ENCODE measurements at places on chromosomes 16 and 17. TPM values are rescaled to one million over a fixed set of nuclear protein-coding genes. Genes with fewer than 3 reads are reported as not detected.

DNA sequence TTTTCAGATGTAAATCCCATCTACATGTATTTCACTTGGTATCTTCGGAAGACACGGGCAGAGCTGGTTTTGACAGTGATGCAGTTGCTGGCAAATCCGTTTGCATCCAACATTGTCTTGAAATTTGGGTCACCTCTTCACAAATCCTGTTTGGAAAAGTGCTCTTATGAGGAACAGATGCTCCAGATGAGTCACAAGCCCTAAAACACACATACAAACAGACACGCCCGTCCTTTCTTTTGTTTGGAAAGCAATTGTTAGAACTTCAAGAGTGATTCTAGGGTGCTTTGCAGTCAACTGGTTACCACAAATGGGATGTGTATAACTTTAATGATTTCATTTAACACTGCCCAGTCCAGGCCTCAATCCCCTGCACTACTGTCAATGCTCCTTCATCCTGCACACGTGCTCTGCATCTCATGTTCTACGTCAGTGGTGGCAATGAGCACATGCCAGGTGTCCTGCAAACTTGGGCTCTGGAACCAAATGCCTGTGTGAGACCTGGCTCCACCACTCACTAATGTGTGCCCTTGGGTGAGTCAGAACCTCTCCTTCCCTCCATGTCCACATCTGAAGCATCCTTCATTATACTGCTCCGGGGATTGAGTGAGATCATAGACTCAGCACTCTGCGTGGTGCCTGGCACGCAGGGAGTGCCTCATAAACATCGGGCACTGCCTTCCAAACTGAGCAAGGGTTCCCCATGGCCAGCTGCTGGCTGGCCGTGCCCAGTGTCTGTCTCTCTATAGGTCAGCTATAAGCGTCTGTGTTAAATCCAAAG lies 19.3 kb upstream of the FOXF1 start:
- H3K36me3 ChIP-seq = no peaks in the 10 kb centered on the region
- no peak overlapping the region for H3K4me3 ChIP-seq
- no peak for DNase-seq

DNA sequence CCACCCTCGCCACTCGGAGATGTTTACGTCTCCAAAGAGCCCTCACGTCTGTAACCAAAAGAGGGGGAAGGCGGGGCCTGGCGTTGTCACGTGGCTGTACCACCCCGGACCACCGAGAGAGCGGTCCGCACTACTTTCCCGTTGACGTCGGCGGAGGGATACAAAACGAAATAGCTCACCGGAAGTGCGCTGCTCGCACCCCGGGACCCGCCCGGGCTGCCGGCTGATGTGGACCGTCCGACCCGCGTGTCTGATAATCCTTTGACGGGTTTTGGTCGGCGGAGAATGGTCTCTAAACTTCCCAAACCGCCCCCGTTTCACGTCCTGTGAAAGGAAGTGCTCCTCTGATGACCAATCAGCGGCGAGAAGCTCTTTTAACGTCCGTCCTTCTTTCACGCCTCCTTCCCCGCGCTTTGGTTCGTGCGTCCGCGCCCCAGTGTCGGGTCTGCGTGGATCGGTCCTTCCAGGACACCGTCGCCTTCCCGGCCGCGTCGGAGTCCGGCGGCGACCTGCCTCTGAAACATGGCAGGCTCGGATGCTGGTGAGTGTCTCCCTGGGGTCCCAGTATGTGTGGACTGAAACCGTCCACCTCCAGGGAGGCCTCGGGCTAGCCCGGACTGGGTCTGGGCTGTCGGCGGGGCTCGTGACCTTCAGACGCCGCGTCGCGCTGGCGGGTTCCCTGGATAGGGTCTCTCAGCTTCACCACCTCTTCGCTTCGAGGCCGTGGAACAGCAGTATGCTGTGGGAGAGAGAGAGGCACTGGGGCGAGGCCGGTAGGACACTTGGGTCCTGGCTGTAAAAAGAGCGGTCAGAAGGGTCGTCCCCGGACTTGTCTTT lies at the start of gene CEP95:
CEP95 (plus strand) TSS at position 402 of the 837 bp plus-strand sequence; CDS start at position 523, 121 bp downstream.
- H3K36me3 ChIP-seq = peaks cover 64% of the 10 kb centered on the region
- peak; percentile 96 for DNase-seq
- peak within 1 kb of the TSS; percentile 86 for H3K4me3 ChIP-seq
- H3K27me3 ChIP-seq = no peaks in the 10 kb centered on the region
- H3K4me1 ChIP-seq = peaks cover 75% of the 10 kb centered on the region
- peak within 1 kb of the TSS; percentile 99 for H3K27ac ChIP-seq

DNA sequence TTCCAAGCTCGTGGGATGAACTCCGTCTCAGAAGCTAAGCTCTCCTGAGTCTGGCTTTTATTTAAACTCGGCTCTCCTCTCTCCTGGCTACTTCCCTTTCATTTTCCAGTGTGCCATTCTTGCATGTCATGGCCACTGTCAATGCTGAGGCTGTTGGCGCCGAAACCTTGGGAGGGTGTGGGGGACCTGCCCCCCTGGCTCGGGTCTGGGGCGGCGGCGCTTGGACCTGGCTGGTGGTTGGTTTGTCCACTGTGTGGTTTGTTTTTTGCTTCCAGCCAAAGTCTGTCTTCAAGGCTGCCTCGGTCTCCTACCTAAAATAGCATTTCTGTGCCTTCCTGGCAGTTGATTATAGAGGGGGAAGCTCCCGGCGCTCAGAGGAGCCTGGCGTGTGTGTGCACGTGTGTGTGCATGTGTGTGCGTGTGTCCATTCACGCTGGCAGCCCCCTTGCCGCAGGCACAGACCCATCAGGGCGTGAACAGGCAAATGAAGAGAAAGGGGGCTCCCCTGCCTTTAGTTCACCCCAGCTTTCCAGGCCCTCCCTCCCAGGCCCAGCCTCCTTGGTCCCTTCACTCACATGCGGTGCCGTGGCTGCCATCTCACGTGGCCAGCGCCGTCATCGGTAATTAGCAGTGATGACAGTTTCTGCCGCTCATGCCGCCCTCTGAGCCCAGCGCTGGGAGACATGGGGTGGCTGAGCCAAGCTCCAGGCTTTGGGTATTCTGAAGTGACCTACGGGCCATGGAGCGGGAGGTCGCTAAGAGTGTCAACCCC lies 179.9 kb downstream of the SEC14L1 start:
- no peak for DNase-seq
- H3K27ac ChIP-seq = peak overlapping the region; percentile 91
- H3K4me3 ChIP-seq = peak overlapping the region; percentile 66
- H3K4me1 ChIP-seq = peaks cover 69% of the 10 kb centered on the region

DNA sequence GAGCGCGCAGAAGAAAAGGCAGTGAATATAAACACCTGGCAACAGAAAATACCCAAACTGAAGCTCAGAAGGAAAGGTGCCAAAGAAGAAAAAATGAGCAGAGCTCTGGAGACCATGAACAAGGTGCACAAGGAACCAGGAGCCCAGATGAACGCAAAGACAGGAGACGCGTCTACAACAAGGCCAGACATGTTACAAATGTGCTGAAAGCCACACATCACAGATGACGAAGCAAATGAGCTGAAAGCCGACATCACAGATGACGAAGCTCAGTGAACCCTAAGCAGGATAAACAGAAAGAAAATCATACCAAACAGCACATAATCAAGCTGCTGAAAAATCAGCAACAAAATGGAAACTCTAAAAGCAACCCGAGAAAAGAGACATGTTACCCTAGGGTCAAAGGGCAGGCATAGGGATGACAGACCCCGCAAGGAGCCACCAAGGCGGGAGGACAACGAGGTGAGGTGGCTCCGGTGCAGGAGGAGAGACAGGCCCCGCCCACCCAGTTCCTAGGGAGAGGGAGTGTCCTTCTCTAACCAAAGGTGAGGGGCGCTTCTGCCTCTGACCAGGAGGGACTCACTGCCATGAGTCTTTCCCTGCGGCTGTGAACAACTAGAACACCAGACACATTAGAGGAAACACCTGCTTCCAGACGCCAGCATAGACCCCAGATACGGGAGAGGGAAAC lies 39.1 kb downstream of the CCDC57 start:
- DNase-seq = no peak
- no peaks in the 10 kb centered on the region for H3K4me1 ChIP-seq
- H3K4me3 ChIP-seq = no peak overlapping the region
- H3K36me3 ChIP-seq = peaks cover 37% of the 10 kb centered on the region
- H3K27ac ChIP-seq = no peak overlapping the region

DNA sequence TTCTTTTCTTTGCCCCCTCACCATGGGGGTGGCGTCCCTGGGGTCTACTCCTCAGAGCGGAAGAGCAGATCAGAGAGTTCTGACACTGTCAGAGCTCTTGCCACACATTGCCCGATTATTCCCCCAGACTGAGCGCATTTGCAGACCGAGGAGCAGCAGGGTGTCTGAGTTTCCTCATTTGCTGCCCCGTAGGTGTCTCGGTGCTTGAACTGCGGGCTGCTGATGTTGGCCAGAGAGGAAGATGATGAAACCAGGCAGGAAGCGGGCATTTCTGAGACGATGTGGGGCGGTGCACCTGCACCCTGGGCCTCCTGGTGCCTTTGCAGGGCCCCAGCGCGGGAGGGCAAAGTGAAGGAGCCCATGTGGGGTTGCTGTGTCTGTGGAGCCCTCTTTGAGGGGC lies 55.2 kb downstream of the ARSG start:
- no peaks in the 10 kb centered on the region for H3K27me3 ChIP-seq
- peak; percentile 21 for DNase-seq
- no peak overlapping the region for H3K4me3 ChIP-seq
- H3K36me3 ChIP-seq = no peaks in the 10 kb centered on the region
- H3K4me1 ChIP-seq = peaks cover under 1% of the 10 kb centered on the region

GRCh38 chr17:48176471-48176855 lies 68.9 kb downstream of the SNX11 start:
- H3K27me3 ChIP-seq = peaks cover 48% of the 10 kb centered on the region
- H3K27ac ChIP-seq = no peak overlapping the region
- no peaks in the 10 kb centered on the region for H3K4me1 ChIP-seq
- no peak for DNase-seq

- peaks cover 60% of the 10 kb centered on the region for H3K4me1 ChIP-seq
- H3K36me3 ChIP-seq = no peaks in the 10 kb centered on the region
- peak; percentile 89 for DNase-seq
- H3K27ac ChIP-seq = peak overlapping the region; percentile 85
Measured at GRCh38 chr17:63433746-63434591, 12.1 kb downstream of the CYB561 start.

DNA sequence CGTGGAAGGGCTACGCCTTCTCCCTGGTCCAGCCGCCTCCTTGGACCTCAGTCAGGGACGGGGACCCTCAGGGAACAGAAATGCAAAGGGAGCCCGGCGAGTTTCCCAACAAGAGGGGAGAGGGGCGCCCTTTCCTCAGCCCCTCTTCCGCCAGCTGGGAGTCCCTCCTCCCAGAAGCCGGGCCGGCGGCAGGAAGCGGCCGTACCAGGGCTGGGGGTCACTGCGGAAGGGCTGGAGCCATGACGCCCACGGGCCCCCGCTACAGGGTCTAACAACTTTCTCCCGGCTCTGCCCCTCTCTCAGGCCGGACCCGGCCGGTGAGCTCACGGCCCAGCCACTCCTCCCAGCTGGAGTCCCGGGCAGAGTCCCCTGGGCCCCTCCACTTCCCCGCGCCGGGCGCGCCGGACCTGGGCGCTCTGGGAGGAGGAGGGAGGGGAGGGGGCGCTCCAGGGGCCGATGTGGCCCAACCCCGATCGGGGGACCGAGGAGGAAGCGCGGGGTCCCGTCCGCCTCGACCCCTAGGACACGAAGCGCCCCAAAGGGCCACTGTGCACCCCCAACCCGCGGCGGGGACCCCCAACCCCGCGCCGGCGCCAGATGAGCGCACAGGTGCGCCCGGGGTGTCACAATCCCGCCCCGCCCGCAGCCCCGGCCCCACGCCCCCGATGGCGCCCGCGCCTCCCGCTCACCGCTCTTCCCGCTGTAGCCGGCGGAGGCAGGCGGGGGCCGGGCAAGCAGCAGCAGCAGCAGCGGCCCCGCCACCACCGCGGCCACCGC lies 578 bp downstream of the PGAP6 start:
- peak overlapping the region; percentile 83 for H3K27ac ChIP-seq
- H3K36me3 ChIP-seq = peaks cover 15% of the 10 kb centered on the region
- DNase-seq = no peak
- peak overlapping the region; percentile 77 for H3K4me3 ChIP-seq
- H3K27me3 ChIP-seq = no peaks in the 10 kb centered on the region

GRCh38 chr16:65540901-65541300 lies 419.0 kb upstream of the CDH11 start:
- H3K4me3 ChIP-seq = no peak overlapping the region
- H3K27me3 ChIP-seq = no peaks in the 10 kb centered on the region
- DNase-seq = no peak
- H3K36me3 ChIP-seq = no peaks in the 10 kb centered on the region
- no peak overlapping the region for H3K27ac ChIP-seq

- no peak overlapping the region for H3K4me3 ChIP-seq
- H3K27ac ChIP-seq = no peak overlapping the region
- H3K27me3 ChIP-seq = no peaks in the 10 kb centered on the region
- peaks cover 11% of the 10 kb centered on the region for H3K4me1 ChIP-seq
Measured at GRCh38 chr17:17391668-17392370, 85.0 kb upstream of the MED9 start.

- DNase-seq = no peak
- no peak overlapping the region for H3K4me3 ChIP-seq
- no peaks in the 10 kb centered on the region for H3K4me1 ChIP-seq
- H3K27me3 ChIP-seq = no peaks in the 10 kb centered on the region
- no peaks in the 10 kb centered on the region for H3K36me3 ChIP-seq
Measured at GRCh38 chr17:53942436-53942835, 119.7 kb downstream of the KIF2B start.

DNA sequence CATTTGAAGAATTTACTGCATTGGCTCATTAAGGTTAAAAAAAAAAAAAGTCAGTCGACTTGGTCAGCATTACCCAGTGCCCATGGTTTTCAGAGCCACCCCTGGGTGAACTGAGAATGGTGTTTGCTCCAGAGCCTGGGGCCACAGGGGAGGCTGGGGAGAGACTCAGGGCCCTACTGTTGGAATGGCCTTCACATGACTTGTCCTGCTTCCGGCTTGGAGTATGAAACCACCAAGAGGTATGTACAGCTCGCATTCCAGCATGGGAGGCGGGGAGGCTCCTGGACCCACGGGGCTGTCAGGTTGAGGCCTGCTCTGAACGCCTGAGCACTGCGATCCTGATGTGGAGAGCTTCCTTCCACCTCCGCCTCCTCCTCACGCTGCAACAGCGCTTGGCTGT lies 36.8 kb downstream of the MSI2 start:
- peaks cover 8% of the 10 kb centered on the region for H3K36me3 ChIP-seq
- H3K4me3 ChIP-seq = no peak overlapping the region
- H3K4me1 ChIP-seq = peaks cover 57% of the 10 kb centered on the region
- H3K27ac ChIP-seq = peak overlapping the region; percentile 23
- H3K27me3 ChIP-seq = no peaks in the 10 kb centered on the region
- DNase-seq = peak; percentile 27

PYDC1 gene
- total RNA-seq = not detected

SPATA20 gene
- total RNA-seq = 66.3 TPM

TLCD3B gene
- not detected for total RNA-seq

TMC5 gene
- 0.38 TPM for total RNA-seq

TRAP1 gene
- 128 TPM for total RNA-seq

CCDC154 gene
- total RNA-seq = 1.3 TPM

DRC7 gene
- not detected for total RNA-seq

Data from left ventricle myocardium inferior (tissue), 1 donor.